Esophagus mucosa (tissue), 1 donor: ENCODE measurements at places on chromosomes 5 and 9.

DNA sequence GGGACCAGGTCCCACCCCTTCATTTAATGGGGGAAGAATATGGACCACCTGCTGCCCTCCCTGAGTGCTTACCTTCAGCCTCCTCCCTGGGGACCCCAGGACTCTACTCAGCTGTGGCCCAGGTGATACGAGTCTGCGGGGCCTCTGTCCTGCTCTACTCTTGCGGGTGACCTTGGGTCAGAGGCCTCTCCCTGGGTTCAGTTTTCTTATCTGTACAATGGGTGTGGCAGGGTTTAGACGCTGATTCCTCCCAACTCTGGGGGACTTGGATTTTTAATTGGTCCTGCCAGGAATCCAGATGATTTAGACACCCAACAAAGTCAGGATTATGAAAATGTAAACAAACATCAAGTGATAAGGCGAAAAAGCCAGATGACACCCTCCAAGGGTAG lies 25.0 kb downstream of the FAM163B start:
- ATAC-seq, result no peak

DNA sequence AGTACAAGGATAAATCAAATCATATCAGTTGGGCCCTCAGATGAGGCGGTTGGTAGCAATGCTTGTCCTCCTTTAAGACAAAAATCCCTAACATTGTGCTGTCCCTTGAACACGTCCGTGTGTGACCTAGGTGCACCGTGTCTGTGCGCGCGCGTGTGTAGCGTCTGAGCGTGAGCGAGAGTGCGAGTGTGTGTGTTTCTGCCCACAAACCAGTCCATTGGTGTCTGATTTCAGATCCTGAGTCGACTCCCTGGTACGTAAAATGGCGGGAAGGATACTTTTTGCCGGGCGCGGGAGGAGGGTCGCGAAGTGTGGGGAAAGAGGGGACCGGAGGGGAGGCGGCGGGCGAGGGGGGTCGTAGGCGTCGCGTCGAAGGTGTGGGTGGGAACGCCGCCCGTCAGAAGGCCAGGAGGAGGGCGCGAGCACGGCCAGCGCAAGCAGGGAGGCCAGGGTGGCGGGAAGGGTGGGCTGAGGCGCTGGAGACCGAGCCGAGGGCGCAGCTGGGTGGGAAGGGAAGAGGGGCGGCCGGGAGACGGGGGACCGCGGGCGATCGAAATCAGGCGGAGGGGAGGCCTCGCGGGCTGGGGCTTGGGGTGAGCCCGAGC lies 8.9 kb downstream of the OTP start:
- ATAC-seq, result no peak

- no peak for ATAC-seq
Measured at GRCh38 chr5:61363401-61364114, 31.5 kb downstream of the ZSWIM6 start.

GRCh38 chr5:177982956-177983355 lies 13.1 kb downstream of the PROP1 start:
- ATAC-seq, result no peak

DNA sequence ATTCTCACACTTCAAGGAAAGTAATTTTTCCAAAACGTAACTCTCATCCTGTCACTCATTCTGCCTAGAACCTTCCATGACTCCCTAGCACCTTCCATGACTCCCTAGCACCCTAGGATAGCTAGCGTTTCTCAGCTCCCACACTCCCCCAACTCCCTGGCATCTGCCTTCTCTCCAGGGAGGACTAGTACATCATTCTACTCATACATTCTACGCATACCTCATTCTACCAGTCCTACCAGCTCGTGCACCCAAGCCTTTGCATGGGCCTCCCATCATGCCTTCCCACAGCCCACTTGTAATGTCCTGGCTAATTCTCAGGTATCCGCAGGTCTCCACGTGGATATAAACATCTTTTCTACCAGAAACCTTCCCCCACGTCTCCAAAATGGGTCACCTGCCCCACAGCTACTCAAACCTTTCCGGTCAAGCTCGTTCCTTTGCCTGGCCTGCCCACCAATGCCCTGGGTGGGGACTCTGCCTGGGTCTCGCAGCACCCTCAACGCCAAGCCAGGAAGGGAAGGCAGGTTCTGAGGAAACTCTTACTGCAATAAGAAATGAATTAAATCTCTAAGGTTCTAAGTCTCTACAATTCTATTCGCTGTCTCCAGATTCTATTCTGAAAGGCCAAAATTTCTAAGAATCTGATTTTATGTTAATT lies 930 bp downstream of the ANKS6 start:
- no peak for ATAC-seq

- no peak for ATAC-seq
Measured at GRCh38 chr5:112012104-112012503, 255.1 kb upstream of the NREP start.

DNA sequence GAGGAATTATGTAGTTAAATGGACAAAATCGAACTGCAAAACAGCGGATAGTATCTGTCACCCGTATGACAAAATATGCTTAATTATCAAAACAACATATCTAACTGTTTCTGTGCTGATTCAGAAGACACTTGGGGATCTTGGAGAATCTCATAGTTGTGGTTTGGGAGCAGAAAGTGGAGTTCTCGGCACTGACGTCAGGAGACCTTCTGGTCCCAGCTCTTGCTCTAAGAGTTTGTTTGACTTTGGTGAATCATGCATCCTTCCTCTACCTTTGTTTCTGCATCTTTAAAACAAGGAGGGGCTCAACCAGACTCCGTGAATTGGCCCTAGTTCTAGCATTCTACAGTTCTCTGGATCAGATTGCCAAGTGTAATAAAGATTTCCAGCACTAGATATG lies 37.0 kb upstream of the TAF1L start:
- no peak for ATAC-seq

DNA sequence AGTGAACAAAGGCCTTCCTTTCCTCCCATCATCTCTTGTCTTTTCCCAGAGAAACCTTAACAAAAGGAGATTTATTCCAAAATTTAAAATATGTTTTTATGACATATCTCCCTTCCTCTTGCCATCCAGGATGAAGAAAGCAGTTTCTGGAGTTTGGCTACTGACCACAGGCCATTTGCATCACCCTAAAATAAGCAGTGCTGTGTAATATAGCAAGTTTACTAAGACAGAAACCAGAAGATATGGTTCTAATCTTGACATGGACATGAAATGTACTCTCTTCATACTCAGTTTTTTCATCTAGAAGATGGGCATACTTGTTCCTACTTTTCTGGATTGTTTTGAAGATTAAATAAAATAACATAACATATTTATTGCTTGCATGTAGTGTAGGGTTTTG lies 50.2 kb upstream of the ZFAND5 start:
- ATAC-seq, result no peak

GRCh38 chr5:138272681-138273080 lies 1.7 kb downstream of the GFRA3 start:
- no peak for ATAC-seq

DNA sequence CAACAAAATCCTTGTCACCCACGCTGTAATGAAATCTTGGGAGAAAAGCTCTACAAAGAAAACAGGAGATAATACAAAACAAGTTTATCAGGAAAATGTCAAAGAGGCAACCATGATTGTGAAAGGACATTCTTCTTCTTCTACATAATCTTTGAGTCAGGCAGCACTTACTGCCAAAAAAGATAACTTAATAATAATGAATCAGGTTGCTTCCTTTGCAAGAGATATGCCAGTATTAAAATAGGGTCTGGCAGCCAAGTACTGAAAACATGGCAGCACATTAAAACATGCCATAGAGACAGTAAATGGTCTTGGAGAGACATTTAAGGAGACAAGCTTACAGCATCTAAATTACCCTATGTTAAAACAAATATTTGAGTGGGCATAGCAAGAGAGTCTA lies 1573.4 kb downstream of the EFNA5 start:
- no peak for ATAC-seq

DNA sequence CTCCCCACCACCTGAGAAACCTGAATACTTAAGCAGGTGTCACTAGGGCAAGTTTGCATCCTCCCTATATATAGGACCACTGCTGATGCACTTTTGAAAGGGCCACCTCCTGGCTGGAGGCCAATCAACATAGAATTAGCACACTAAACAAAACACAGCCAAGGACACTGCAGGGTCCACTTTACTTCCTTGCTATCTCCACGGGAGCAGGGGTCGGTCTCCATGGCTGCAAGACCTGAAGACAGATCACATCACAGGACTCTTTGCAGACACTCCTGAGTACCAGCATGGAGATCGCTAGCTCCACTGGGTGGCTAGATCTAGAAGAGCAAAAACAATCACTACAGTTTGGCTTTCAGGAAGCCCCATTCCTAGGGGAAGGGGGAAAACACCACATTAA lies 72.3 kb downstream of the C9orf153 start:
- no peak for ATAC-seq

DNA sequence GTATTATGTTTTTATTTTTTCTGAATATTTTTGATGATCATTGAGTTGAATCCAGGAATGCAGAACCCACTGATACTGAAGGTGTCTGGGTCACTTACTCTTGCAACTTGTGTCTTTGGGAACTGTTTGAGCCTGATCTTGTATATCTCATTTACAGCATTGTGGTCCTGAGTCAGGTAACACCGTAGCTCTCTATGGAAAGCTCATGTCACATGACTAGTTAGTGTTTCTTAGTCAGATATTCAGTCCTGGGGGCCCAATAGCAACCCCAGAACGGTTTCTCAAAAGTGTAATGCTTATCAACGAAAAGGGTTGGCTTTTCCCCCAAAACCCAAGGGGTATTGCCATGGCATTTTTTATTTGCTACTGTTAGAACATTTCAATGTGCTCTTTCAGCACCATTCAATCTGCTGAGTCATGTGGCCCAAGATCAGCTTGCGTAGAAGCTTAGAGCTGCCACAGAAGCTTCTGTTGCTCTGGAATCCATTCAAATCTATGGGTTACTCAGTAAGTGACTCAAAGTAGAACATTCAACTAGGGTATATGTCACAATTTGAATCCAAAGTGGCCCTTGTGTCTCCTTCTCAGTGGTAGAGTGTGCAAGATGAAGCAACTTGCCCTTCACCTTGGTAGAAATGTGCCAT lies 12.1 kb upstream of the PTAR1 start:
- ATAC-seq, result peak; percentile 58

- no peak for ATAC-seq
Measured at GRCh38 chr9:93677641-93678136, 101.3 kb downstream of the PHF2 start.

- ATAC-seq, result no peak
Measured at GRCh38 chr5:1107167-1108022, 4.5 kb downstream of the SLC12A7 start.

DNA sequence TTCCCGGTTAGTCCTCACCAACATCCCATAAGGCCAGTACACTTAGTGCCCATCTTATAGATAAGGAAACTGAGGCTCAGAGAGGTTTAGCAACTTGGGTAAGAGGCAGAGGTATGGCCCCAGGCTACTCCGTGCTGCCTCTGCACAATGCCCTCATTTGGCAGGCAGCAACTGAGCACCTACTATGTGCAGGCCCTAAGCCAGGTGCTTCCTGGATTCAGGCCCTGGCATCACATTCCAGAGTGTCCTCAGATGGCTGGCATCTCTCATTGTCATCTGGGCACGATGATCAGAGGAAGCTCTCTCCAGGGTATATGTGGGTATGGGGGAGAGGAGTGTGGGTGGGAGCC lies 53.8 kb upstream of the PSD2 start:
- no peak for ATAC-seq

DNA sequence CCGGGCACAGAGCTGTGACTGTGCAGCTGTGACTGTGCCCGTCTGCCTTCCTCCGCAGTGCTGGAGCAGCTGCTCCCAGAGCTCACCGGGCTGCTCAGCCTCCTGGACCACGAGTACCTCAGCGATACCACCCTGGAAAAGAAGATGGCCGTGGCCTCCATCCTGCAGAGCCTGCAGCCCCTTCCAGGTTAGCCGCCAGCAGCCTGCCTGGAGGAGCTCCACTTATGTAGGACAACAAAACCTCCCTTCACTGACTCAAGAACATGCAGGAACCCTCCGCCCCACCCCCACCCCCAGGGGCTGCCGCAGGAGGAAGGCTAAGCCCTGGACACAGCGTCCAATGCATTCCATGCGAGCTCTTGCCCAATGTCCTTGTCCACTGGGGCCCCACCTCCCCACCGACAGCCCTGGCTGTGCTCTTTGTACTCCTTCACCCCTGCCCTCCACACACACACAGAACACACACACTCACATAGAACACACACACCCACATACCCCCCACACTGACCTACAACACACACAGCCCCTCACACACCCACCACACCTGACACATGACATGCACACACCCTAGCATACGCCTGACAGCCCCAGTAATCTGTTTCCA lies 27.9 kb downstream of the AFAP1L1 start:
- no peak for ATAC-seq

DNA sequence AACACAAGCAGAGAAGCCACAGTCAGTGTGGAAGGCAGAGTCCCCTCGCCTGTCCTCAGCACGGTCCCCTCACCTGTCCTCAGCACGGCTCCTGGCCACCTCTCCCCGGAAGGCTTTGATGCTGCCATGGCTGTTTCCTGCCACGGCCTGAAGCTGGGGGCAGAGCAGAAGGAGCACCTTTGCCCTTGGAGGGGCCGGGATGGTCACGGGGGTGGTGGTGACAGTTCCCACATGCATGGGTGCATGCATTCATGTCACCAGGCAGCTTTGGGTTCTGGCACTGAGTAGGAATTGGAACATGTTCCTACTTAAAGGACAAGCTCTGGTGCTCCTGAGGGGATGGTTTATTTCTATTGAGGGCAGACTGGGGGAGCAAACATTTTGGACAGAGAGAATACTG lies 57.8 kb upstream of the PHYKPL start:
- no peak for ATAC-seq

GRCh38 chr5:55146080-55146479 lies 13.9 kb upstream of the GPX8 start:
- ATAC-seq, result no peak

DNA sequence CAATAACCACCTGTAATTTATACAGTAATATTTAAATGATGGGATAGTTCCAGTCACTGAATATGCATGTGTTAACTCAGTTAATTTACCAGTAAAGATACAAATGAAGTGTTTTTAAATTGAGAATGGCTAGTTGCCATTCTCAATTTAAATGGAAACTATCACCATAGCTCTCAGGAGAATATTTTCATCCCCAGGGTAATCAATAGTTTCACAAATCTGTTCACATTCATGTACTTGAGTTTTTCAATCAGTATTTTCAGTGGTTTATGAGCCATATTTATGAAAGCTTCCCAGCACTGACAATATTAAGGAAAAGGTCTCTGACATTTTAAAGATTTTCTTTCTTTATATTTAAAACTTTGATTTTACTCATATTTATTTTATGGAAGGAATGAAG lies 439.3 kb downstream of the MAT2B start:
- ATAC-seq, result no peak

GRCh38 chr5:138596105-138596881 lies 21.1 kb upstream of the HSPA9 start:
- no peak for ATAC-seq

GRCh38 chr5:149794487-149794971 lies 64.4 kb downstream of the PPARGC1B start:
- ATAC-seq, result no peak

DNA sequence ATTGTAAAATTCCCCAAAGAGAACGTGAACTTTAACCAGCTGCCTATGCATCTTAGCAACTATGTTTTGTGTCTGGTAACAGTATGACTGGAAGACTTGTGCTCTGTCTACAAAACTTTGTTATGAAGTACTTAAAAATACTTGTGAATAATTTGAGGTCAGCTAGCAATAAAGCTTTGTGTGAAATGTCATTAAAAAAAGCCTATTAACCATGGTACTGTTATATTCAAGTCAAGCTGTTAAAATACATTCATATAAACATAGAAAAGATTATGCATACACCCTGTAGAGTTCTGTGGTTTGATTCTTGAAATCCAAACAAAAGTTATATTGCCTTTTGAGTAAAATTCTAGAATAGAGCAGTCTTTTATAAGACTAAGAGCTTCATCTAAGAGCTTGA lies 60.1 kb downstream of the VCAN start:
- no peak for ATAC-seq
